IMR-90 (cell line): ENCODE measurements at places on chromosomes 5 and 9. TPM values are rescaled to one million over a fixed set of nuclear protein-coding genes. Genes with fewer than 3 reads are reported as not detected.

IFNA13 gene
- not detected in 2 replicates for total RNA-seq

ENG gene
- total RNA-seq, result 3.6 and 4.2 TPM in 2 replicates

- no peak overlapping the region for H3K4me3 ChIP-seq
- no peak for DNase-seq
- no peaks in the 10 kb centered on the region for H3K27me3 ChIP-seq
- no peaks in the 10 kb centered on the region for H3K36me3 ChIP-seq
- no peaks in the 10 kb centered on the region for H3K4me1 ChIP-seq
Observed at GRCh38 chr5:97364731-97365130, 181.7 kb upstream of the RIOK2 start.

CD74 gene
- 0.18 and 0.28 TPM in 2 replicates for total RNA-seq

- H3K4me3 ChIP-seq, result no peak overlapping the region
- H3K4me1 ChIP-seq, result peaks cover 2% of the 10 kb centered on the region
- H3K27me3 ChIP-seq, result peaks cover 8% of the 10 kb centered on the region
Observed at GRCh38 chr5:77337686-77338085, 127.2 kb downstream of the PDE8B start.
